ENCODE measurements at places on chromosomes 3 and 15. TPM values are rescaled to one million over a fixed set of nuclear protein-coding genes. Genes with fewer than 3 reads are reported as not detected.
A peak's percentile ranks its signal among the peaks of the same experiment; 100 is the strongest.

Gene SLC22A14
- total RNA-seq = 0.10 TPM

Gene MCF2L2
- total RNA-seq = not detected

Gene CGNL1
- total RNA-seq = 22.9 TPM

Gene CLDN16
- total RNA-seq = 2.5 TPM

Gene NOX5
- total RNA-seq = 0.12 TPM

Gene WDR93
- total RNA-seq = not detected

Gene PIGZ
- 3.5 TPM for total RNA-seq

DNA sequence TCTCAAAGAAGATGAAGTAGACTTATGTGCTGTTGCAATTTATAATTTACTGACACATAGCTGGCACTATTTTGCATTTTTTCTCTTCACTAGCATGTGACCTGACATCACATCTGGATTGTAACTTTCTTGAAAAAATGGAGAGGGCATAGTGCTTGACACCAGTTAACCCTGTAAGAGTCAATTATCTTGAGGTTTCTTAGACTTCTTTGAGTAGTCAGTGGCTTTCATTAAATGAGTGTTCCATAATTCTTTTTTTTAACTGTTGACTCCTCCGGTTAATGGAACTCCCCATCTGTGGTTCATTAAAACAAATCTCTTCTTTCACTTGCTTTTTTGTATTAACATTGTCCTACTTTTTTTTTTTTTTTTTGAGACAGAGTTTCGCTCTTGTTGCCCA, 16.9 kb upstream of the PRKCI start:
- DNase-seq = no peak

DNA sequence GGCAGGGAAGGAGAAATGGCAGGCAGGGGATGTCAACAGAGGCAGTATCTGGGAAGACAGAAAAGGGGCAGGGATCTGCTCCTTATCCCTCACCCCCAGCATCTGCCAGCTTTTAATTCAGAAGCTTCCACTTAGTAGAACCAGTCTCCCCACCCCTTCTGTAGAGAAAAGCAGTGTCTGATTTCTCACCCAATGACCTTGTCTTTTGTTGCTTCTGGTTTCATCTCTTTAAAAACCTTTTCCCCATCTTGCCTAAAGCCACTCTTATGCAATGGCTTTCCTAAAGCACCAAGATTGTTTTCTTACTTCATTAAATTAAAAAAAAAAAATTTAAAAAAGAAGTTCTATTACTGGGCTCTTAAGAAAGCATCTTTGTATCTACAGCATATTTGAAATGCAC, 27.8 kb downstream of the ARHGEF3 start:
- DNase-seq = no peak

- peak; percentile 82 for DNase-seq
Measured at GRCh38 chr3:126351086-126351770, 6.0 kb downstream of the KLF15 start.

DNA sequence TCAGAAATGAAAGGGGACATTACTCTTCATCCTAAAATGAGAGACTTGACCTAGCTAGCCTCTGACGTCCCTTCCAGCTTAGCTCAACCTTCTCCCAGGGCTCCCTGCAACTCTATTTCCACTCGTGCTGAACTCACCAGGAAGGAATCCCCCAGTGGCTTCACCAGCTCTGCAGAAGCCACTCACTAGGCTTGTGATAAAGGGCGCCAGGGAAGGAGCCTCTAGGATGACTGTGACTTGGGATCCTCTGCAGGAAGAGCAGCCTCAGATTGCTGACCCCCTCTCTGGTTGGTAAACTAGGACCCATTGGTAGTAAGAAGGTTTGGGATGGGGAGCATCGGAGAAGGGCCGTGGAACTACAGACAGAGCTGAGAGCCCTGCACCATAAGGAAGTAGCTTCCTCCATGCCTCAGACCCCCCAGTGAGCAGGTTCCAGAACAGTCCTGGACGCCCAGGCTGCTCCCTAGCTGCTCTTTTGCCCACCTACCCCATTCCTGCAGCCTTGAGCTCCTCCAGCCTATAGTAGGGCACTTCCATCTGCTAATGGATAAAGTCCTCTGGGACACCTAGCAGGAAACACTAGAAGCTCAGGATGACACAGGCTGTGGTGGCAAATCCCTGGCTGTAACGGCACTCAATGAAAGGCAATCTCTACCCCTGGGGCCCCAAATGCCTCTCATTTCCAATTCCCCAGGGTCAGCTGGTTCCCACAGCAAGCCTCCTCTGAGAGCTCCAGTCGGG, 26.0 kb downstream of the PLA2G4F start:
- peak; percentile 4 for DNase-seq

- no peak for DNase-seq
Measured at GRCh38 chr3:41035456-41036022, 163.8 kb upstream of the CTNNB1 start.

GRCh38 chr3:156253150-156253549, 132.8 kb downstream of the KCNAB1 start:
- DNase-seq = no peak

- peak; percentile 78 for DNase-seq
Measured at GRCh38 chr3:126151562-126152302, 28.7 kb downstream of the ALDH1L1 start.

GRCh38 chr3:20071175-20071574, 30.9 kb downstream of the KAT2B start:
- DNase-seq = no peak

DNA sequence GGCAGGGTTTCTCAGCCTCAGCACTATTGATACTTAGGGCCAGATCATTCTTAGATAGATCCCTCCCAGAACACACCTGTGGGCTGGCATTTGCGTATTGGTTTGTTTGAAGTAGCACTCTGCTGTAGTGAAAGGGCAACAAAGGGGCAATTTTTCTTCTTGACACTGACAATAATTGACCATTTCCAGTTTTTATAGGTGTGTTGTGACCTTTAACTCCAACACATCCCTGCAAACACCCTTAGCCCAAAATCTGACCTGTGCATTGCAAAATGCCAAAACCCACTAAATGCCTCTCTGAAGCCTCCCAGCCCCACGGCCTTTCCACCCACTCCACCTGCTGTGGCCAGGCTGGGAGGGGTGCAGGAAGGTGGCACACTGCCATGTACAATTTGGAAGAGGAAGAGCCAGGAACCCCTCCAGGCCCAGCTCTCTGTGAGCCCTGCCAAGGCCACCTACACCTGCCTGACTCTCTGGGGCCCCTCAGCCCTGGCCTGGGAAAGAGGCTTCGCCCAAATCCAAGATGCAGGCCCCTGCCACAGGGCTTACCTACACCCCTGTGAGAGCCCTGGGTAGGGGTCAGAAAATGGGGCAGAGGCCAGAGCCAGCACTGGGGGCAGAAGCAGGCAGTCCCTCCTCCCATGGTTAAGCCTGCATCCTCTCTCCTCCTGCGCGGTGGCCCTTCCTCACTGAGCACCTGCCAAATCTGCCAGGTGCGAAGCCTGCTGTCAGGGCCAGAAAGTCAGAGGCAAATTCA, 9.6 kb upstream of the CYP11A1 start:
- DNase-seq = peak; percentile 7

DNA sequence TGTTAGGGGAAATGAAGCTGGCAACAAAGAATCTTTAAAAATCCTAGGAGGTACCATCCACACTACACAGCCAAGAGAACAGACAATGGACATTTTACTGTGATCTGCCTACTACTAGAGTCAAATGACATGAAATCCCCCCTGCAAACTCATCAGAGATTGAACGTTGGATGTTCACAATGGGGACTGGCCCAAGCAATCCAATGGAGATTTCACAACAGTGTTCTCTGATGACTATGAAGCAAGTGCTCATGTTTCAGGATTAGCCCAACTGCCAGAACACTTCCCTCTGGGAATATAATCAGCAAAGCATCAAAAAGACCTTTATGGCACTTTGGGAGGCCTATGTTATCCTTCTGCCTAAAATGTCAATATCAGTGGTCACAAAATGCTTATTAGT, 97.8 kb downstream of the IGSF11 start:
- no peak for DNase-seq

DNA sequence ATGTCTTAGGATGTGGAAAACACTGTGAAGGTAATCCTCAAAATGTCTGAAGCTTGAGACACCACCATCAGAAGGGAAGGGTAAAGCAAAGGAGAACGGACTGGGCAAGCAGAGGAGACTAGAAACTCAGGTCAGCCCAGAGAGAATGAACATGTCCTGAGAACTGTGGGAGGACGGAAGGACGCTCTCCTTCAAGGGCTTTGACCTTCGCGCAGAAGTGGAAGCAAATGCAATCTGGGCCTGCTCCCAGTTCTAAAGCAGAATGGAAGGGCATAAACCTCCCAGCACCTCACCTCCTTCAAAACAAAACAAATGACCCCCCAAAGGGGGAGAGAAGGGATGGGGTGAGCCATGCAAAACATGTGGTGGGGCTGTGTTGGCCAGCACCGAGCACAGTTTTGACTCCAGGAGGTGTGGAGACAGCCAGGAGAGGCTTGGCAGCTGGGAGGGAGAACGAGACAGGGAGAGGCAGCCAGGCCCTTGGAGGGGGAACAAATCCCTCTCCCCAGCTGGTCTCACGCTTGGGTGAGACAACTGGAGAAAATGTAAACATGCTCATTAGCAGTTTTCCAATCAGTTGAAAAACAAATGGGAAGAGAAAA, 222.4 kb upstream of the WNT5A start:
- DNase-seq = no peak

GRCh38 chr15:89109238-89109637, 21.0 kb downstream of the ABHD2 start:
- DNase-seq = peak; percentile 76

DNA sequence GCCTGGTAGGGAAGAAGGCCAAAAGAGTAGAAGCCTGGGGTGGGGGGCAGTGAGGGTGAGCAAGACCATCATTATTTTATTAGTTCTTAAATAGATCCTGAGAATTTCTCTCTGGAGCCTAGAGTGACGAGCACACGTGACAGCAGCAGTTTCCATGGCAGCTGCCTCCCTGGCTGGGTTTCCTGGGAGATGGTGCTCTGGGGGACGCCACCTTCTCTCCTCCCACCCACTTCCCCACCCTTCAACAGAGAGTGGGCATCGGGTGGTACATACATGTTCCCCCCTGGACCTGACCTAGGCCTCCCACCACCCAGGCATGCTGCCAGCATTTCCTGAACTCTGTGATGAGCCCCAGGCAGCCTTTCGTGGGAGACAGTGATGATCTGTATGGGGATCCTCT, 12.9 kb downstream of the CELF6 start:
- DNase-seq = peak; percentile 58

- no peak for DNase-seq
Measured at GRCh38 chr3:15634671-15635070, 33.1 kb downstream of the BTD start.

GRCh38 chr15:27679731-27680471, 419.2 kb downstream of the OCA2 start:
- DNase-seq = peak; percentile 36

DNA sequence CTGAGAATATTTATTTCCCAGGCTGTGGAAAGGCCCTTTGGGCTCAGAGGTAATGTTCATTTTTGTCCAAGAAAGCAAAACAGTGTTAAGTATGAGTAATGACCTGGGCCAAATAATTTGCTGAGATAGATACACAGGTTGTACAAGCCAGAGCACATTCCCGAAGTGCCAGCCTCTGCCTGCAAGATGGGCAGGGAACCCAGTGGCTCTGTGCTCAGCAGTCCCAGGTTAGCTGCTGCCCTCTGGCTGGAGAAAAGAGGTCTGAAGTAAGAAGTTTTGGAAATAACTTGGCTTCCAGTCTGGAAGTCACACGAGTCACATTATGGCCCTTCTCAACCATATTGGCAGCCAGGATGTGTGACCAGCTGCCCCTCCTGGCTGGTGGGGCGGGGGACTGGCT, 20.2 kb downstream of the MYZAP start:
- DNase-seq = peak; percentile 61

- no peak for DNase-seq
Measured at GRCh38 chr3:71975573-71975972, 190.6 kb upstream of the PROK2 start.

- DNase-seq = no peak
Measured at GRCh38 chr3:159032311-159032710, 230.5 kb downstream of the MFSD1 start.

DNA sequence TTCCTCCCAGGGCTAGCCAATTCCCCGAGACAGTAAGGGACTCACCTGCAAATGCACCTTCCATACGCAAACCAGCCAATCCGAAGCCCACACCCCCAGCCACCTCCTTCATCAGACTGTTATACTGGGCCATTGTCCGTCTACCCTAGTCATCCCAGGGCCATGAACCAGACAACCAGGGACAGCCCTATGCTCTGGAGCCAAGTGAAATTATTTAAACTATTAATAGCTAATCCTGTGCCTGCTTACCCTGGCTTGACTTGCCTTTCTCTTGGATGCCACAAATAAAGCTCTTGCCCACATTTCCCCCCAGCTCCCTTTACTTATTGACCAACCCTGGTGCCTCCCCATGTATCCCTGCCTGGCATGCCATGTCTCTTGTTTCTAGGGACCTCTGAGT, 4.0 kb upstream of the CHRNB4 start:
- no peak for DNase-seq

DNA sequence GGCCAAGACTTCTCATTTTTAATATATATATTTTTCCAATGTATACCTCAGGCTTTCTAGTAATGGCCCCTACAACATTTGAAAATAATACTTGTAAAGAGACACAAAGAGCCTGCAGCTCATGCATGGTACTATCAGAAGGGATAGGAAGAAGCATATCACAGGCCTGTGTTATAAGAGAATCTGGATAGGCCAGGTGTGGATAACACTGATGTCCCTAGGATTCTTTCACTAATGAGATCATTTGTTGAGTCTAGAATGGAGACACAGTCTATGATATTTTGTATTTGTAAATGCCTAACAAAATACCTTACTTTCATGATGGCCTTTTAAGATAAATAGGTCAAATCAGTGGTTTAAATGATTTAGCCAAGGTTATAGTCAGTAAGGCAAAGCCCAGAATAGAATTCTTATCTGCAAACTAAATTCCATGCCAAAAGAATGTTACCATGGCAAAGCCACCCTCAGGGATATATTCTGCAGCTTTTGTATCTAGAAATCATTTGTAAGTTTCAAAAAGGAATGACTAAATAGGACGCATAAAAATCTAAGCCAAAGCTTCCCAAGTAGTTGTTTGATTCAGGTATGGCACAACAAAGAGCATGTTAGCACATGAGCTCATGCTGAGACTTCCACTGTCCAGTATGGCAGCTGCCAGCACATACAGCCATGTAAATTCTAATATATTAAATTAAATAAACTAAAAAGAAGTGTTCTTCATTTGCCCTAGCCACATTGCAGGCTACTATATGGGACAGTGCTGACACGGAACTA, 10.0 kb downstream of the DCP1A start:
- no peak for DNase-seq

- no peak for DNase-seq
Measured at GRCh38 chr3:5725801-5726200, 538.3 kb downstream of the EDEM1 start.

DNA sequence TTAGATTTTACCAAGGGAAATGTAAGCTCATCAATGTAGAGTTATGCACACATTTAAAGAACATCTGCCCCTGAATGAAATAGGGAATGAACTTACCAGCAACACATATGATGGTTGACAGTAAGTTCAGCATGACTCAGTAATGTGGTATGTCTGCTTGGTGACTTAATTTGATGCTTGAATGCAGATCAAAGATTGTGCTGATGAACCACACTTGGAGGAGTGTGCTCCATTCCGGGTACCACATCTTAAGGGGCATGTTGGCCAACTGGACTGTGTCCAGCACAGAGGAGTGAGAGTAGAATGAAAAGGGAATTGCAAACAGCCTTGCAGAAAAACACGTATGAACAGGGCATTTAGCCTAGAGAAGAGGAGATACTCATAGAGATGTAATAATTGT, 171.0 kb upstream of the RARB start:
- DNase-seq = no peak

- no peak for DNase-seq
Measured at GRCh38 chr3:54085936-54086335, 36.4 kb upstream of the CACNA2D3 start.

- DNase-seq = no peak
Measured at GRCh38 chr3:8966150-8966819, 3.0 kb upstream of the RAD18 start.

- peak; percentile 75 for DNase-seq
Measured at GRCh38 chr15:100762913-100763834, 116.5 kb upstream of the ALDH1A3 start.
